ENCODE measurements at places on chromosomes 1 and 21.

DNA sequence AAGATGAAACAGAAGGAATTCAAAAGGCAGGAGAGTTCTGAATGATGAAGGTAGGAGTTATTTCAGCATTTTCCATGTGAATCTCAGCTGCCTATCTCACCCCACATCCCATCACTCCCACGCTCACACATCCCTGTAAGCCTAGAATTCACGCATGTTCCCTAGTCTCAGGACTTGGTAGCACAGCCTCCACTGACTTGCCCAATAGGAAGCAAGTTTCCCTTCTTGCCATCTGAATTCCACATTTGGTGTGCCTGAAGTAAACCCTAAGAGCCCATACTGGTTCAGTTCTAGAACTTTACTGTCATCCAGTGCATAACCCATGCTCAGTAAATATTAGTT, 56.6 kb downstream of the STYXL2 start:
- no peaks in the 10 kb centered on the region for H3K36me3 ChIP-seq
- DNase-seq, result no peak
- H3K27ac ChIP-seq, result no peak overlapping the region

- H3K36me3 ChIP-seq, result no peaks in the 10 kb centered on the region
- peaks cover 3% of the 10 kb centered on the region for H3K27me3 ChIP-seq
- DNase-seq, result no peak
- no peak overlapping the region for H3K4me3 ChIP-seq
- no peak overlapping the region for H3K27ac ChIP-seq
- no peaks in the 10 kb centered on the region for H3K4me1 ChIP-seq
Measured at GRCh38 chr21:45870851-45871615, 110.5 kb upstream of the COL6A1 start.

DNA sequence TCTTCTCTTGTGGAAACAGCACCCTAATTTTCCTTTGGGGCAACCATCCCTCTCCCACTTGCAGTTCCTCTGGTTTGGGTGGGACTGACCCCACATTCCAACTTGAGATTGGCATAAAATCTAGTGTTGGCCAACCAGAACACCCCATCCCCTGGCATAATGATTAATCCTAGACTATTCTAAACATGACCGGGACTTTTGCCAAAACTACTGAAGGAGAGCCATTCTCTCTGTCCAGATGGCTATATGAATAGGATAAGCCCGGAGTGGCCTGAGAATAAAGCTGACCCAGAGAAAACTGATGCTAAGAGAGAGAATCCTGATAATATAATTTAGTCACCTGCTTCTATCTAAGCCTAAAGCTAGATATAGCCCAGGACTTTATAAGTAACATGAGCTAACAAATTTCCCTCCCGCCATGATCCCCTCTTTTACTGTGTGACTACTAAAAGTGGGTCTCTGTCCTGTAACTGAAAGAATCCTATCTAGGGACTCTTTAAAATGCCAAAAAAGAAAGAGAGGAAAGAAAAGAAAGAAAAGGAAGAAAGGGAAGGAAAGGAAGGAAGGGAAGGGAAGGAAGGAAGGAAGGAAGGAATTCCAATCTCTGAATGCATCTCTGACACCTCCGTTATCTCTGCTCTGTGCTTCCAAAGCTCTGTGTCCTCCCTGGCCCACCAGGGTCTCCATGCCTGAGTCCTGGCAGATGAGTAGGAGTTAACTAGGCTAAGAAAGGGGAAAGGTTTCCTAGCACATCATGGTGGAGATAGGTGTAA, 28.0 kb upstream of the NRDC start:
- no peak for DNase-seq
- H3K27me3 ChIP-seq, result no peaks in the 10 kb centered on the region
- H3K36me3 ChIP-seq, result no peaks in the 10 kb centered on the region

DNA sequence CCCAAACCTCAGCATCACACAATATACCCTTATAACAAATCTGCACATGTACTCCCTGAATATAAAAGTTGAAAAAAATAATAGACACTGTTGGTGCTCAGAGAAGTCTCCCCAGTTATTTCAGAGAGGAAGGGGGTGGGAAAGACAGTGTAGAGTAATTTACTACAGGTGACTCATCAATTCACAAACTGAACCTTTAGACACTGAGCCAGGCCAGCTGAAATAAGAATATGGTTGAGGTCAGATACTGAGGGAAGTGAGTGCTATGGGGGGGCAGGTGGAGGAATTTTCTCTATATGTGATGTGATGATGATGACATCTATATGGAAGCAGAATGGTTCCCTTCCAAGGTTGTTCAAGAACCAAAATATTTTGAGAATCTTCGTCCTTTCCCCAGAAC, 50.1 kb downstream of the MRPL39 start:
- H3K27me3 ChIP-seq, result no peaks in the 10 kb centered on the region
- H3K4me3 ChIP-seq, result no peak overlapping the region
- DNase-seq, result no peak
- no peaks in the 10 kb centered on the region for H3K36me3 ChIP-seq
- no peaks in the 10 kb centered on the region for H3K4me1 ChIP-seq

- H3K4me1 ChIP-seq, result no peaks in the 10 kb centered on the region
- no peak within 1 kb of the TSS for H3K27ac ChIP-seq
- H3K4me3 ChIP-seq, result peak within 1 kb of the TSS; percentile 52
- DNase-seq, result peak; percentile 89
Measured at GRCh38 chr1:241356519-241357365, at the start of gene RGS7. RGS7 (minus strand) TSS chr1:241357205.

- no peak for DNase-seq
- no peak overlapping the region for H3K27ac ChIP-seq
- H3K4me3 ChIP-seq, result no peak overlapping the region
- H3K36me3 ChIP-seq, result no peaks in the 10 kb centered on the region
- peaks cover under 1% of the 10 kb centered on the region for H3K4me1 ChIP-seq
- H3K27me3 ChIP-seq, result no peaks in the 10 kb centered on the region
Measured at GRCh38 chr1:93344484-93344883, 1.2 kb upstream of the DR1 start.

DNA sequence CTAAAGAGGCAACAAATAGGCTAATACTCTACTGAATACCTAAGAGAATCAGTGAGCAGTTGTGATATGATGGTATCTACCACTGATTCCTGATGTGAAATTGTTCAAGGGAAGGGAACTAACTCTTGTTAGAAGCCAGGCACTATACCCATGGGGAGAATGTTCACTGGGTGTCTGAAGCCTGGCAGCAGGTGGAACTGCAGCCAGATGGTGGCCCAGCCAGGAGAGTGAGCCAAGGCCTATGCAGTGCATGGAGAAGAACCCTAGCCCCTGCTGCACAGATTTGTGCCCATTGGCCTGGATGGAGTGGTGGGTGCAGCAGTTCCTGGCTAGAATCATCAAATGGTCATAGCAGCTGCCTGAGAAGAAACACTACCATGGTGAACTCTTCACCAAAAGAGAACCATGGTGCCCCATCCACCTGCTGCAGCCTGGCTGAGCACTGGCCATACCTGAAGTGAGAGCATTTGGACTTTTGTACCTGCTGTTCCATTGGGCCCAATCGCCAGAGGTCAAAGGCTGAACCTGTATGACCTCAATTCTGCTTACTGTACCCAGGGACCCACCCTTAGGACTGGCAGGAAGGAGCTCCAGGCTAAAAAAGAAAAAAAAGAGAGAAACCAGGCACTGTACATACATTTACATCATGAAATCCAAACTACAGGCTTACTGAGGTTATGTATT, 118.8 kb upstream of the IVNS1ABP start:
- no peaks in the 10 kb centered on the region for H3K36me3 ChIP-seq
- DNase-seq, result no peak
- H3K27ac ChIP-seq, result no peak overlapping the region
- H3K4me3 ChIP-seq, result no peak overlapping the region
- H3K27me3 ChIP-seq, result no peaks in the 10 kb centered on the region
- no peaks in the 10 kb centered on the region for H3K4me1 ChIP-seq

DNA sequence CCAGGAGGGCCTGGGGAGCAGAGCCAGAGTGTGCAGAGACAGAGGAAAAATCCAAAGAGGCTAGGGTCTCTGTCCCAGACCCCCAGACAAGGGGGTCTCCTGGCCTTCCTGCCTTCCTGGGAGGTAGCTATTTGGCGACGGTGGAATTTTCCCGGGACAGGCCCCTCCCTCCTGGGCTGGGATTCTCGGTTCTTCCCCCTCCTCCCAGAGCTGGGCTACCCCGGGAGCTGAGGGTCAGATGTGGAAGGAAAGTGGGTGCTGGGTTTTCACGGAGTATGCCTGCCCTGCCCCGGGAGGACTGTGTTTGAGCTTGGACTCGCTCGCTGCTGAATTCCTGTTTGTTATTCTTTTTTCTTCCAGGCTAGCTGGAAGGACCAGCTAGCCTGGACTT, 759 bp downstream of the AMPD2 start:
- H3K36me3 ChIP-seq, result no peaks in the 10 kb centered on the region
- peak overlapping the region; percentile 95 for H3K4me3 ChIP-seq
- no peaks in the 10 kb centered on the region for H3K27me3 ChIP-seq
- peak; percentile 71 for DNase-seq

GRCh38 chr1:25647106-25647505, 30.5 kb downstream of the MAN1C1 start:
- H3K27me3 ChIP-seq, result no peaks in the 10 kb centered on the region
- DNase-seq, result no peak
- H3K27ac ChIP-seq, result no peak overlapping the region
- H3K4me1 ChIP-seq, result peaks cover 7% of the 10 kb centered on the region
- no peak overlapping the region for H3K4me3 ChIP-seq
- H3K36me3 ChIP-seq, result no peaks in the 10 kb centered on the region

DNA sequence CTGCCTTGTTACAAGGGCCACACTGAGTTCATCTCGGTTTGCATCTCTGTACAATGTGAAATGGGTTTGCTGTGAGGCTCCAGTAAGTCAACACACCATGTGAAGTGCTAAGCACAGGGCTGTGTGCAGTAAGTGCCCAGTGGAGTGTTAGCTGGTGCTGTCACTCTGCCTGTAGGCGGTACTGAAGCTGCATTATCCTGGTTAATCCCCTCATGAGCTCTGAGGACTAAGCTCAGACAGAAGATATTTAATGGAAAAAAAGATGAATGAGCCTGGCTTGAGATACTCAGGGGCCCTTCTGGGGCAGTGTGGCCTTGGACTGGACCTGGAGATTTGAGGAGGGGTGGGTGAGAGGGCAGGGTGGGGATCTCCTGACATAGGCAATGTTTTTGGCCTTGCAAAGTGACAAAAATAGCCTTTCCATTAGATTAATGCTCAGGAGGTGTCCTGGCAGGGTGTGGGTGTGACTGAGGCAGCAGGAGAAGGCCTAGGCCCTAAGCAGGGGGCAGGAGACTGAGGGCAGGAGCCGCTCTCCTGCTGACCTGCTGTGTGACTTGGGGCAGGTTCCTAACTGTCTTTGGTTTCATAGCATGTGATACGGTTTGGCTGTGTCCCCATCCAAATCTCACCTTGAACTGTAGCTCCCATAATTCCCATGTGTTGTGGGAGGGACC, 570.5 kb downstream of the PTPRU start:
- H3K36me3 ChIP-seq, result no peaks in the 10 kb centered on the region
- H3K4me3 ChIP-seq, result no peak overlapping the region

DNA sequence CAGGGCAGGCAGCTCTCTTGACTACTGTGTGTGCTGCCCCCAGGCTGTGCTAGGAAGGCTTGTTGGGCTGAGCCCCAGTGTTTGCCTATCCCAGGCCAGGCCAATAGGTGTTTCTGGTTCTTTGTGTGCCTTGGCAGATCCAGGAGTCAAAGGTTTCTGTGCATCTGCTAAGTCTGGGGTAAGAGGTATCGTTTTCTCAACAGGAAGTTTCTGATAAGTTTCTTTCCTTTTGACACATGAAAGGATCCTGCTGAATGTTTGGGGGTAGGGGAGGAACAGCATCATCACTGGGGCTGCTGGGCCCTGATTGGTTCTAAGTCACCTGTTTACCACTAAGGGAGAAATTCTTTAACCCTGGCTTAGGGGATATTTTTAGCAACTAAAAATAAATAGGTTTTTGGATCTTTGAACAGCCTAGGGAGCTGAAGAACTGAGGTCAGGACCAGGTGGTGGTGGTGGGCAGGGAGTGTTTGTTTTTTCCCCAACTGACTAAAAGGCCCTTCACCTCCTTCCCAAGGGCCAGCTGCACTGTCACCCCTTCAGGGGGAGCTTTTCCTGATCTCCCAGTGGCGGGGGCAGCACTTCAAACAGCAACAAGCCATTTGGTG, 85.1 kb downstream of the KCNN3 start:
- no peaks in the 10 kb centered on the region for H3K36me3 ChIP-seq
- H3K27ac ChIP-seq, result peak overlapping the region; percentile 7
- H3K4me3 ChIP-seq, result no peak overlapping the region
- no peaks in the 10 kb centered on the region for H3K27me3 ChIP-seq
- DNase-seq, result peak; percentile 17

DNA sequence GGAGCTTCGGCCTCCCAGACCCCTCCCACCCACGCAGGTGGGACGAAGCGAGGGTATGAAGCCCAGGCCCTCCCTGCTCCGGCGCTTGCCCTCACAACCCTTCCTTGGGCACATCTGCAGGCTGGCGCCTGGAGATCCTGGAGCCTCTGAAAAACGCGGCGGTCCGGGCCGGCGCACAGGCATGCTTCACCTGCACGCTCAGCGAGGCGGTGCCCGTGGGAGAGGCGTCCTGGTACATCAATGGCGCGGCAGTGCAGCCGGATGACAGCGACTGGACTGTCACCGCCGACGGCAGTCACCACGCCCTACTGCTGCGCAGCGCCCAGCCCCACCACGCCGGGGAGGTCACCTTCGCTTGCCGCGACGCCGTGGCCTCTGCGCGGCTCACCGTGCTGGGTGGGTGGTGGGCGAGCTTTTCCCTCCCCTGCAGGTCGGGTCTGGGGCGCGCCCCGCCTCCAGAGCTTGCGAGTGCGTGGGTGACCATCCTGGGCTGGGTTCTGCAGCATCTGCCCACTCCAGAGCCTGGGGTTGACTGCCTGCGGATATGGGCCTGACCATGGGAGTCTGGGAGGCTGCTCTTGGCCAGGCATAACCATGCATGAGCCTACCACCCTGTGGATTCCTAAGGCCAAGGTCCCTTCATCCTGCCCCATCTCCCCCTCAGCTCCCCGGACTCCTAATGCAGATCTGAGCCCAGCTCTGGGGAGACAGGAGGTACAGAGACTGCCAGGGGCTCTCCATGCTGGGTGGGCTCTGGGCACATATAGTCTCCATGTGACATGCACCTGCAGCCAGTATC, 89.8 kb downstream of the TRIM11 start:
- H3K4me1 ChIP-seq, result no peaks in the 10 kb centered on the region
- no peak for DNase-seq
- H3K27ac ChIP-seq, result no peak overlapping the region
- H3K4me3 ChIP-seq, result no peak overlapping the region
